ENCODE measurements at places on chromosomes 5 and 9.

- no peak for DNase-seq
Measured at GRCh38 chr5:65332591-65332990, 149.1 kb downstream of the ADAMTS6 start.

GRCh38 chr9:126149661-126150060, 177.0 kb upstream of the MVB12B start:
- no peak for DNase-seq

DNA sequence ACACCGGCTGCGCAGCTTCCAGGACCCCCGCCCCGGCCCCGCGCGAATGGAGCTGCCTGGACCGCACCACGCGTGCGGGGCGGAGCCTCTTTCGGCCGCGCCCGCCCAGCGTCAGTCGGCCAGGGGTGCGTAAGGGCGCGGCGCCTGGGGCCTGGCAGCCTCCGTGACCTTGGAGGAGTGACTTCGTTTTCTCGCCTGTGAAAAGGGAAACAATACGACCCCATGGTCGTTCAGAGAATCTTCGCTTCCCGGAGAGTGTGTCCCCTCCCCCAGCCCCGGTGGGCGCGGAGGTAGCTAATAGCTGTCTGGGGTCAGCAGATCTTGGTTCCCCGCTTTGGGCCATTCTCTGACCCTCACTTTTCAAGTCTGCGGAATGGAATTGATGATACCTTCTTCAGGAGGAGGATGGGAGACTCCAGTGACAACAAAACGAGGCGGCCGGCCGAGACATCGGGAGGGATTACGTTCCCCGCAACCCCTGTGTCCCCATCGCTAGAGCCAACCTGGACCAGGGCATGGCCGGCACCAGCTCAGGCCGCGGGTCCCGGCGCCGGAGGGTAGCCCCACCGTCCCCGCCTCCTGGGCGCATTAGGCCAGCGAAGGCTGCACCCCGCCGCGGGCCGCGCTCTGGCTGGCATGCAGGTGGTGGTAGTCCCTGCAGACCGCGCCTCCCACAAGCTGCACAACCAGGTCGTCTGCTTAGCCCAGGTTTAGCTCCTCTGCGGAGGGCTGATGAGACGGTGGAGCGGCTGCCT, 5.5 kb upstream of the CDHR2 start:
- peak; percentile 77 for DNase-seq

DNA sequence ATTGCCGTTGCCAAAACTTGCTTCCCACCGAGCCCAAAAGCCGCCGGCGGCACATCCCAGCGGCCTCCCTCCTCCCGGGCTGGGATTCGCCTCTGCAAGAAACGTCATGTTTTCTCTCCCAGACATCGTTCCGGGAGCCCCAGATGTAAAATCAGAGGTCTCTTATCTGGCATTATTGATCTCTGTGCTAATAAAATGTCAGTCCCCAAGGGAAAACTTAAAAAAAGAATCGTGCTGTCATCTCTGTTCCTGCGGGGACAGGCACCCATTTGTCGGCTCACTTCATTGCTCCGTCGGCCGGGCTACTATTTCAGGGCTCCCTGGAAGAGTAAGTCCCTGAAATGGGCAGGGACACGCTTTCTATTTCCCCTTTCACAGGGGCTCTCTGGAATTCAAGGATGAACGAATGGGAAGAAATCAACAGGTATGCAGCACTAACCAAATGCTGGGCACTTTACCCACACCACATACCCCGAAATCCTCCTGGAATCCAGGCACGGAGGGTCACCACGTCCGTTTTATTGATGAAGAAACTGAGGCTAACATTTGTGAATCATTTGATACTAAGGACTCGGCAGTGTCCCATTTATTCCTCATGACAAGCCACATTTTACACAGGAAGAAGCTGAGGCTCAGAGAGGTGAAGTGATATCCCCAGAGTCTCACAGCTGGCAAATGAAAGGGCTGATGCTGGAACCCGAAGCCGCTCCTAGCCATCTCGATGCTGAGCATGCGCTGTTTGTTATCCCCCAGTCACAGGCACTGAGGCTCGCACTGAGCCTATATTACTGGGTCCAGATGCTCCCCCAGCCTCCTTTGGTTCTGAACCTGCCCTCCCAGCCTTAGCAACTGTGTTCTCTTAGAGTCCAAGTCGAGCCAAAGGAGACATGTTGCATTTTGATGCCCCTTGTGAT, 35.7 kb upstream of the MSX2 start:
- DNase-seq, result no peak

GRCh38 chr9:108272349-108272899, 583.4 kb downstream of the ACTL7B start:
- peak; percentile 50 for DNase-seq

Data from suppressor macrophage treated with lipopolysaccharide for 4 hours (primary cell).